ENCODE measurements at places on chromosomes 6 and 20. TPM values are rescaled to one million over a fixed set of nuclear protein-coding genes. Genes with fewer than 3 reads are reported as not detected.

DEFB132 gene
- total RNA-seq, result not detected

- DNase-seq, result no peak
Observed at GRCh38 chr6:149763866-149764265, 14.3 kb downstream of the PCMT1 start.

- DNase-seq, result peak; percentile 30
Observed at GRCh38 chr20:35952480-35953386, 1.6 kb downstream of the SCAND1 start.

RAD21L1 gene
- total RNA-seq, result 0.57 TPM

HLA-E gene
- total RNA-seq, result 87.4 TPM

DNA sequence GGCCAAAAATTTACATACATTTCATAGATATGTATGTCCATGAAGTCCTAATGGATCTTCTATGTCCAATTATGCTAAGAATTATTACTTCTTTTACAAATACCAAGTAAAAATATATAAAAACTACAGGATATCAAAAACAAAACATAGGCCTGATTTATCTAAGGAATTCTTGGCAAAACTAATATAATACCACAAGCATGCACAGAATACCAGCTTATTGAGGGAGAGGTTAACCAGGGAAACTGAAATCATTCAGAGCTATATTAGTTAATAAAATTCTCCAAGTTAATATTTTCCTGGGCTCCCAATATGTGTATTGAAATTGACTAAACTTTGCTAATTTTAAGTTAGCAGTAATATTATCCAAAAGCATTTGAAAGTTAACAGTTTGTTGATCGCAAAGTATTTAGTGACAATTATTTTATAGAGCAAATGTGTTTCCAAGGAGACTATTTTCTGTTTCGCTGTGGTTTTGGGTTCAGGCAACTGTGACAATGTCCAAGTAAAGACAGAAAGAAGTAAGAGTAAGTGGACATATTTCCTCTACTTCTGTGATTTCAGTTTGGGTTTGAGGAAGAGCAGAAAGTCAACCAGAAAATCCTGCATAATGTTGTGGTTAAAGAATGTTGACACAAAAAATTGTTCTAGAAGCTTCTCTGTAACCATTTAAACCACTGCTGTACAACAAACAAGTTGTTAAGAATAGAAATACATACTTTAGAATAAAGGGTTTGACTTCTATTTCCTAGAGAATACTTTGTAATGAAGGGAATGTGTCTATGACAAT is 167.4 kb downstream of the COL21A1 start:
- DNase-seq, result no peak
